ENCODE measurements at places on chromosomes 13 and 19.
A peak's percentile ranks its signal among the peaks of the same experiment; 100 is the strongest.

DNA sequence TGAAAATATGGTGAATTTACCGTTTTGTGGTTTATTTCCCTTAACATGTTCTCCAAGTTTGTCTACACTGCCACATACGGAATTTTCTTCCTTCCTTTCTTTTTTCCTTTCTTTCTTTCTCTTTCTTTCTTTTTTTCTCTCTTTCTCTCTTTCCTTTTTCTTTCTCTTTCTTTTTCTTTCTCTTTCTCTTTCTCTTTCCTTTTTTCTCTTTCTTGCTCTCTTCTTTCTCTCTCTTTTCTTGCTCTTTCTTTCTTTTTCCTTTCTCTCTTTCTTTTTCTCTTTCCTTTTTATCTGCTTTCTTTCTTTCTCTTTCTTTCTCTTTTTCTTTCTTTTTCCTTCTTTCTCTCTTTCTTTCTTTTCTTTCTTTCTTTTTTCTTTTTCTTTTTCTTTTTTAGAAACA lies 1962.3 kb upstream of the PCDH20 start:
- DNase-seq = no peak

- DNase-seq = no peak
Observed at GRCh38 chr19:47209319-47210179, 21.4 kb downstream of the BBC3 start.

DNA sequence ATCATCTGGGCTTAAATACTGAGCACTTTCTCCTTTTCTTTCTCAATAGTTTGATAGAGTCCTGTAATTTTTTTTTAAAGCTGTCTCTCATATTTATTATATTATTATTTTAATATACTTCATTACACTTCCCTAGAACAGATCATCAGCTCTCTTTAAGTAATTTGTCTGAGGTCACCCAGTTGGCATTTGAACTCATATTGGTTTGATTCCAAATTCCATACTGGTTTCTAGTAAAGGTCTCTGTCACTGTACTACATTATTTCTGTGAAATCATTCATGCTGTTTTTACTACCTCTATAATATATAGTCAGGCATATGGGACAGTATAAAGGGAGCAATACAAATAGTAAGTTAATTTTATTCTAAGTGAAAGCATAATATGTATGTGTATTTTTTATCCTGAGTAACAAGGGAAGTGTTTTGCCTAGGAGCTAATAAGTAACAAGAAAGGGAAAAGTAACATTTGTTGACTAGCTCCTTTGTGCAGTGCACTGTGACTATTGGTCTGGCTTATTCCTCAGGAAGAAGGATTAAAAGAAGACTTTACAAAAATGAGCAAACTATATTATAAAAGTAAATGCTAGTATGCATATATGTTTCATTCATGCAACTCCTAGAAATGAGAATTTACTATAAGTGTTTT lies 14.3 kb downstream of the LPAR6 start:
- DNase-seq = no peak

GRCh38 chr13:22726726-22727125 lies 454.1 kb upstream of the SGCG start:
- DNase-seq = no peak

DNA sequence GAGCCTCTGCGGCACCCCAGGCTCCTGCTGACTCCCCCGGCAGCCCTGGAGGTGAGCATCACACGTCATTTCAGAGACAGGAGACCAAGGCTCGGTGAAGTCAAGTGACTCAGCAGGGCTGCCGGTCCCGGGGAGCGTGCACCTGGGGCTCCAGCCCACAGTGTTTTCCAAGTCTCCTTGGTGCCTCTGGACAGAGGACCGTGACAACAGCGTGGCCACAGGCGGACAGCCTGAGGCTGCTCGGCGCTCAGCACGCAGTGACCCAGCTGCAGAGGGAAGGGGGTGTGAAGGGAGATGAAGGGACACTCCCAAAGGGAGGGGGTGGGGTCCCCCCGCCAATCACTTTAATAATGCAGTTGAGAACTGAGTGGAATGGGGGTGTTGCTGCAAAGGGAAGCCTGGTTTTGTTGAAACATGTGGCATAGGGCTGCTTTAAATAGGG lies 17.5 kb upstream of the ASPDH start:
- DNase-seq = no peak

DNA sequence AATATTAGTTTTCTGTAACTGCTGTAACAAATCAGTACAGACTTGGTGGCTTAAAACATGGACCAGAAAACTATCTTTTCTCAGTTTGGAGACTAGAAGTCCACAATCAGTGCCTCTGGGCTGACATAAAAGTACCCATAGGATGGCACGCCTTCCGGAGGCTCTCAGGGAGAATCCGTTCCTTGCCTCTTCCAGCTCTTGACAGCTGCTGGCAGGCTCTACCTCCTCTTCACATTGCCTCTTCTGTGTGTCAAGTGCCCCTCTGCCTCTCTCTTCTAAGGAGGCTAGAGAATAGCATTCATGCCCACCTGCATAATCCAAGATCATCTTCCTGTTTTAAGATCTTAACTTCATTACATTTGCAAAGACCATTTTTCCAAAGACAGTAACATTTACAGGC lies 1194.2 kb downstream of the EFNB2 start:
- no peak for DNase-seq

GRCh38 chr19:17590866-17591265 lies 35.4 kb downstream of the COLGALT1 start:
- DNase-seq = no peak

DNA sequence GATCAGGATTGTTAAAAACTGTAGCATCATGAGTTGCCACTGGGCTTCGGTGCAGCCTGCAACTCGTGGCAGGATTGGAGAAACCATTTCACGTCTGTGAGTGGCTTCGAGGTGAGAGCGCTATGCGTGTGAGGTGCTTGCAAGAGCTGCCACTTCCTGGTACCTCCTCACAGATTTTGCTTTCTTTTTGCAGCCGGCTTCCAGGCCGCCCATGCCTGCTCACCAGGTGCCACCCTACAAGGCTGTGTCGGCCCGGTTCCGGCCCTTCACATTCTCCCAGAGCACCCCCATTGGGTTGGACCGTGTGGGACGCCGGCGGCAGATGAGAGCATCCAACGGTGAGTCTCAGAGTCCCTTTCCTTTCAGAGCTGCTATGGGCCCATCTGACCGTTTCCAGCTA lies 57.9 kb upstream of the C1QTNF9 start:
- peak; percentile 94 for DNase-seq

All from activated CD4-positive, alpha-beta T cell treated with anti-CD3 and anti-CD28 coated beads, Interleukin-2, amount 10 ng/mL, durations not matched to agents 7 days and 5 days (primary cell).